ENCODE measurements at places on chromosomes 16 and 17.

DNA sequence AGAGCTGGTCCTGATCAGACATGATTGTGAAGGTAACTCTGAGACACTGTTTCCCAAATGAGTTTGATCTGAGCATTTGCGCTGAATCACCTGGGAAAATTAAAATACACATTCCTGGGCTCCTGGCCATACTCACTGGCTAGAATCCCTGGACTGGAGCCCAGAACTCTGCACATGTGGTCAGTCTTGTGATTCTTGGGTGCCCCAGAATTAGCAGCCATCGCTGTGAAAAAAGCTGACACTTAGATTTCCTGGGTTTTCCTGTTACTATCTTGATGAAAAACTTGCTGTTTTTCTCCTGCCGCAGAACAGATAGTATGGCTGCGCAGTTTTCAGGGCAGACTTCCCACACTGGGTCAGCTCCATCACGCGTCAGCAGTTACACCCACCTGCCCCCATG is 24.6 kb downstream of the NECAB2 start:
- no peak for DNase-seq

- peak; percentile 59 for DNase-seq
These were observed 868 bp downstream of the MED13 start for GRCh38 chr17:62064029-62064790.

- no peak for DNase-seq
These were observed 32.8 kb downstream of the XYLT1 start for GRCh38 chr16:17437981-17438380.

- no peak for DNase-seq
These were observed 122.9 kb upstream of the SMURF2 start for GRCh38 chr17:64785011-64785421.

DNA sequence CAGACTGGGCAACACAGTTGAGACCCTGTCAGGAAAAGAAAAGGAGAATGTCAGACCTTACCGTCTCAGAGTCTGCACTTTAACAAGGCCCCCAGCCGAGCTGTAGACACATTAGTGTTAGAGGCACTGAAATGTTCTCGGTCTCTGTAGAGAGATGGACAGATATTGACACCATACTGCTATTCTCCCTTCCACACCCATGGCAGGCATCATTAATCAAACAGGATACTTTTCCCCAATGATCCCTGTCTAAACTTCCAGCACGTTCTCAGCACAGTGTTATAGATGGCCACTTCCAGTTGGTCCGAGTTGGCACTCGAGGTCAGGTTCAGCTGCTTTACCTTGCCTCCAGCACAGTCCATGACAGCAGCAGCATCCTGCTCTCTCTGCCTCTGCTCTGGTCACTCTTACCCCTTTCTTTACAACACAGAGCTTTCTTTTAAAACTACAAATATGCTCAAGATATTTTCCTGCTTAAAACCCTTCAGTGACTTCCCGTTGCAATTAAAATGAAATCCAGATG is 251.6 kb downstream of the SNX29 start:
- no peak for DNase-seq

GRCh38 chr17:7786866-7787265 is 47.2 kb upstream of the KDM6B start:
- DNase-seq: no peak

Data from AML-193 (cell line).